ENCODE measurements at places on chromosomes 3 and 15.

DNA sequence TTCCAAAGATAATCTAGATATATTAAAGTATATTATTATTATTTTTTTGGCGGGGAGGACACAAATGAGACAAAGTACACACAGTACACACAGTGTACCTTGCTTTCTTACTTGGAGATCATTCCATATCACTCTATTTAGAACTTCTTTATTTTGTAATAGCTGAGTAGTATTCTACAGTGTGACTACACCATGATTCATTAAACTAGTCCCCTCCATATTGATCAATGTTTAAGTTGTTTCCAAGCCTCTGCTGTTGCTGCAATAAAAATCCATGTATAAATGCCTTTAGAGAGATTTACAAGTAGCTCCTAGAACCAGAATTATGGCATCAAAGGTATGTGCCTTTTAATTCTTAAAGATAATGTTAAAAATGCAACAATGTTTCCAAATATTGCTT, 38.8 kb downstream of the PYGO1 start:
- no peak for DNase-seq

DNA sequence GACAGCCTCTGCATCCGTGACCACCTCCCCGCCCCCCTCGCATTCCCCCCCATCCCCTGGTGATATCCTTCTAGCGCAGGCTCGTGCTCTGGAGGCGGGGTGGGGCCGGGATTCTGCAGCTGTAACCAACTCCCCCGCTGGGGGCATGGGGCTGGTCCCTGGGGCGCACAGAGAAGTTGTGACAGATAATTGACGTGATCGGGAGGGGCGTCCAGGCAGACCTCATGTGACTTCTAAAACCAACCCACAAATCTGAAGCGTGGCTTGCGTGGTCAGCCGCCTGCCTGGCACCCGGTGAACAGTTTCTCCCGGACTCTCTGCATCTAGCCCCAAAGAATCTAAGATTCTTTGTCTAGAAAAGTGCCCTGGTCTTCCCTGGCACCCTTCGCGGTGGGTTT, 100.6 kb upstream of the IGF1R start:
- DNase-seq = no peak

GRCh38 chr15:59353994-59354416, 18.7 kb downstream of the MYO1E start:
- DNase-seq = no peak

GRCh38 chr3:11634081-11634635, 9.6 kb downstream of the VGLL4 start:
- no peak for DNase-seq

GRCh38 chr3:110568246-110568645, 503.4 kb upstream of the NECTIN3 start:
- no peak for DNase-seq

DNA sequence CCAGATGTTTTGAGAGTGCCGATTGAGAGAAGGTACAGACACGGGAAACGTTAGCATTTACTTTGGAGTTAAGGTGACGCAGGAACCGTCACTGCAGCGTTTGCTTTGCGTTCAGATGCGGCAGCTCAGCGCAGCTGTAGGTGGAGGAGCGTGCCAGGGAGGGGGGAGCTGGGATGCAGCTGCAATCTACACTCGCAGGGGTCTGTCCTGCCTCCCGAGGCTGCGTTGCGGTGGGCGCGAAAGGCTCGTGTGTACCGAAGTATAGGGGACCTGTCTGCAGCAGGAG, 425 bp upstream of the FYTTD1 start:
- no peak for DNase-seq

GRCh38 chr3:66454464-66454859, 46.4 kb downstream of the LRIG1 start:
- no peak for DNase-seq

DNA sequence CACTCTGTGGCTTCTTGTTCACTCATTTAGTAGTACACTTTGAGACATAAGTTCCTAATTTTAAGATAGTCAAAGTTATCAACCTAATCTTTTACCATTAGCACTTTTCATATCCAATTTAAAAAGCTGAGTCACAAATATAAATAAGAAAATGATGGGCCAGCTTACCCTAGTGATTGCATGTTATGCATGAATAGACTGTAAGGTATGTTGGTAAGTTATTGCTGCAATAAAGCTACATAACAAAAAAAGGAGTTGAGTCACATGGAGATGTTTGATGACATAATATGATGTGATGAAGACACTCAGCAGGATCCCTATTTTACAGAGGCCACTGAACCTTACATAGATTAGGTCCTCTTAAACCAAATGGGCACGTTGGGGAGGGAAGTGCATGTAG, 161.3 kb downstream of the OCA2 start:
- no peak for DNase-seq

GRCh38 chr15:88649286-88649733, 10.5 kb downstream of the ISG20 start:
- DNase-seq = no peak

GRCh38 chr3:52270252-52270754, 8.1 kb downstream of the WDR82 start:
- DNase-seq = no peak

- no peak for DNase-seq
Measured at GRCh38 chr15:97171556-97171955, 788.9 kb upstream of the ARRDC4 start.
